Foreskin fibroblast (primary cell): ENCODE measurements at places on chromosomes 1 and 21.

- peak; percentile 18 for DNase-seq
These were observed 53.7 kb downstream of the ZBTB8A start for GRCh38 chr1:32592943-32593342.

DNA sequence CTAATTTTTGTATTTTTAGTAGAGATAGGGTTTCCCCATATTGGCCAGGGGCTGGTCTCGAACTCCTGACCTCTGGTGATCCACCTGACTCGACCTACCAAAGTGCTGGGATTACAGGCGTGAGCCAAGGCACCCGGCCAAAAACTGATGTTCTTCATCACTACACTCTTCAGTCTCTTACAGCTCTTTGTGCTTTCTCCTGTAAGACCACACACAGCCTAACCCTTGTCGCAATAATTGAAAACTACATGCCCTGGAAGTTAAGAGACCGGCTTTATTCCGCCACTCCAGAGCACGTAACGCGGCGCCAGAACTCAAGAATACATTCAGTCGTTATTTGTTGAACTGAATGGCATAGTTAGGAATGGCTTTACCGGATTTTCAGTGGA is 552 bp downstream of the GPATCH4 start:
- peak; percentile 30 for DNase-seq

DNA sequence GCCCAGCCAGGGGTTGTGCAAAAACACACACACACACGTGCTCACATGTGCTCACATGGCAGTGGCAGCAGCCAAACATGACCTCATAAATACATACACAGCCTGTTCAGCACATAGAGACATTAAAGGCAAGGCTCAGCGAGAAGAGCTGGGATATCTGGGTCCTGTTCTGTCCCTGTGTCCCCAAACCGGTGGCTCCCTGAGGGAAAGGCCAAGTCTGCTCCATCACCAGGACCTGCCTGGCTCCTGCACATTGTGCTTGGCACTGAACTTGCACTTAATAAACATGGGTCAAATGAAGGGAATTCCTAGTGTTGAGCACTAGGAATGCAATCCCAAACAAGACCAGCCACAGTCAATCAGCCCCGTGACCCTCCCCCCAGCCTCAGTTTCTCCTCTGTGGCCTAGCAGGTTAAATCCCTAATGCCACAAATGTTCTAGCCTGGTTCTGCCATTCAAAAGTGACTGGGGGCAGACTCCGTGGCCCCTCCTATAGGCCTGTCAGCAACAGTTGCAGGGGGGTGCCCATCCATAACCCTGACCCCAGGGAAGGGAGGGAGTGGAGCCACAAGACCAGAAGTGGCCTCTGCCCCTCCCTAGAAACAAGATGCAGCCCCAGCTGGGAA is 160.9 kb upstream of the VAMP3 start:
- DNase-seq, result no peak

DNA sequence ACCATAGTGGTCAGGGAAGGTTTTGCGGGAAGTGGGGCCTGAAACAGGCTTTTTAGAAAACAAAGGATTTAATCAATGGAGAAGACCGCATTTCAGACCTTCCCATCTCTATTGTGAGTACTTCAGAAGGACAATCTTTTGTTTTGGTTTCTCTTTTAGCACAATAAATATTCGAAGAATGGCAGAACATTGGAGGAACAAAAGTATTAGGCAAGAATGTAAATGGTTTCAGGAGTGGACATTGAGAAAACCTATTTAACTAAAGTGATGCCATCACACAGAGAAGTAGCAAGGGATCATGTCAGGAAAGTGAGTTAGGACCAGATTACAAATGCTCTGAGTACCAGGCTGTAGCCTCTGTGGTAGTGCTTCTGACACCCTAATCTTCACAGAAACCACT is 26.8 kb upstream of the UBE2U start:
- DNase-seq, result no peak

DNA sequence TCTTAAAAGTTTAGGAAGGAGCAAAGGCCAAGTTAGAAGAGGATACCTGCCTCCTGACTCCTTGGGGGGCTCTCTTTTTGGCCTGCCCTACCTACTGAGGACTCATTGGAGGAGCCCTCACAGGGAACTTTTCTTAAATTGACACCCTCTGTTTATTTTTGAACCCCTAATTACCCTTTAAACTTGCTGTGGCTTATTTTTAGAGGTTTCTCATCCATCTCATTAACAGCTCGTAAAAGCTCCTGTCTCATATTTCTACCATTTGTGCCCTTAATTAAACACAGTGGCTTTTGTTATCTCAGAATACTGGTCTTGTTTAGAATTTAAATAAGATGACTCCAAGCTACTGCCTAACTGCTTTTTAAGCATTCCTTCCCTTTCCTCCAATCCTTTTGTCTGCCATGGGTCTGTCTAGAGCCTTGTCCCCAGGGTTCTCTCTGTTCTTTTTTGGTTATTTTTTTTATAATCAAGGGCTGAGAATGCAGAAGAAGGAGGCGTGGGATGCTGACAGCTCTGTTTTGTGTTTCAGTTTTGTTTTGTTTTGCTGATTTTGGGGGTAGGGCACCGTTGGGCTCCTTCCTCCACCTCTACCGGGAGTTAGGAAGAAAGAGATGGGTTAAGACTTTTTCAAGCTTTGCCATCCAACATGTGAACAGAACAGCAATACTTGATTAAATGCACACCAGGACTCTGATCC is 78.0 kb downstream of the SYT6 start:
- DNase-seq, result no peak

- DNase-seq, result no peak
These were observed 29.4 kb upstream of the VASH2 start for GRCh38 chr1:212920896-212921295.

DNA sequence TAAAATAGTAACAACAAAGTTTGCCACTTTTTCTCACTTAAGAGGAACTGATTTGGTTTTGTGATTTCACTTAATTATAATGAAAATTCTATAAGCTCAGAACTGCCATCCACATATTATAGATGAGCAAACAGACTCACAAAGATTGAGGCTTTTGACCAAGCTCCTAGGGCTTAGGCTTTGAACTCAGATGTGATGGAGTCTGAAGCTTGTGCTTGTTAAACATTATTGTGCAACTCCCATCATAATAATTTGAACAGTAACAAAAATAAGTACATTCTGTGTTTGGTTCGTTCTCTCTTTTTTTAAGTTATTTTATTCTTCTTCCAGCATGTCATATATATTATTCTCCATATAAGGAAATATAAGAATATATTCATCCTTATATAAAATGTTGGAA is 403.4 kb downstream of the PTPRC start:
- no peak for DNase-seq

GRCh38 chr1:98129491-98129890 is 208.7 kb upstream of the DPYD start:
- DNase-seq, result no peak

DNA sequence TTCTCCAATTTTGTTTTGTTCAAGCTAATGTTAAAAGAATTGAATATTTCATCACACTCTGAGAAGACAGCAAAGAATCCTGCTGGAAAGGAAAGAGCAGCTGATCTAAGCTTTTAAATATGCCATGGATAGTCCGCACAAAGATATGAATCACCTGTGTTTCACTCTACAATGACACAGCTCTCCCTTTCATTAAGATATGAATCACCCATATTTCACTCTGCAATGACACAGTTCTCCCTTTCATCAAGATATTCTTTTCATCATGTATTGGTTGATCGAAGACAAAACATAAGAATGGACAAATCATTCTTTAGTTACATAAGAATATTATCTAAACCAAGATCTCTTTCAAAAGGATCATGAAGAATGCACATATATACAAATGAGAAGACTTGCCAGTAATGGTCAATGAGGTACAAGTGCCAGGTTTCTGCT is 367.3 kb downstream of the SMYD3 start:
- peak; percentile 91 for DNase-seq

GRCh38 chr1:153816283-153816889 is 41.2 kb downstream of the SLC27A3 start:
- no peak for DNase-seq

GRCh38 chr1:966704-967300 is 520 bp downstream of the PLEKHN1 start:
- peak; percentile 67 for DNase-seq

GRCh38 chr1:77234943-77235342 is 15.7 kb upstream of the PIGK start:
- DNase-seq, result no peak

DNA sequence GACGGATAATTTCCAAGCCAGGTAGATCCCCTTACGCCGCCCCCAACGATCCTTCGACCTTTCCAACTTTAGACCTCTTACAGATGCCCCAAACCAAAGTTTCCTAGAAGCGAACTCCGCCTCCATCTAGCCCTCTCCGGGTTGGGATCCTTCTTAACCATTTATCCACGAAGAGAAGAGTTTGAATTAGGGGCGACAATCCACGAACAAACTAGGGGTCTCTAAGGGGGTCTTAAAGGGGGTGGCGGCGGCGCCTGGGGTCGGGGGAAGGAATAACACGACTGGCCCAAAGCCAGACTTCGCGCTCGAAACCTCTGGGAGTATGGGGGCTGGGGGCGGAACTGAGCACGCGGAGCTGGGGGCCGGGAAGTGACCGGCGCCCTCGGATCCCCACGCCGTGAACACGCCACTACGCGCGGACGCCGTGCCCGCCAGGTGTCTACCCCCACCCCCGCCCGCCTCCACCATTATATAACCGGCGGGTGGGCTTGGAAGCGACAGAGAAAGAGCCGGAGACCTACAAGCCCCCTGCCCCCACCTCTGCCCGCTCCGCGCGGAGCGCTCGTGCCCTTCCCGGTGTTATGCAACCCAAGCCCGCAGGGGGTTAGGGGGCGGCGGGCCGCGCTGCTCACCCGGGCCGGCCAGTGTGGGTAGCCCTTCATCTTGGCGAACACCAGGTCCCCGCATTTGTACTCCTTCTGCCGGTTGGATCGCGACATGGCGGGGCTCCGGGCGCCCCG is 594 bp downstream of the HDGF start:
- no peak for DNase-seq

- DNase-seq, result no peak
These were observed 3.4 kb downstream of the NLRP3 start for GRCh38 chr1:247419336-247419735.

- no peak for DNase-seq
These were observed 2.2 kb downstream of the WNT4 start for GRCh38 chr1:22140694-22141093.

- no peak for DNase-seq
These were observed at the start of gene CYP4X1 for GRCh38 chr1:47023268-47024140. Gene CYP4X1, plus strand, starts transcription at chr1:47023669. Its CDS starts 149 bp downstream, at chr1:47023818.

- DNase-seq, result no peak
These were observed 23.3 kb upstream of the EPS15 start for GRCh38 chr1:51542158-51542953.

DNA sequence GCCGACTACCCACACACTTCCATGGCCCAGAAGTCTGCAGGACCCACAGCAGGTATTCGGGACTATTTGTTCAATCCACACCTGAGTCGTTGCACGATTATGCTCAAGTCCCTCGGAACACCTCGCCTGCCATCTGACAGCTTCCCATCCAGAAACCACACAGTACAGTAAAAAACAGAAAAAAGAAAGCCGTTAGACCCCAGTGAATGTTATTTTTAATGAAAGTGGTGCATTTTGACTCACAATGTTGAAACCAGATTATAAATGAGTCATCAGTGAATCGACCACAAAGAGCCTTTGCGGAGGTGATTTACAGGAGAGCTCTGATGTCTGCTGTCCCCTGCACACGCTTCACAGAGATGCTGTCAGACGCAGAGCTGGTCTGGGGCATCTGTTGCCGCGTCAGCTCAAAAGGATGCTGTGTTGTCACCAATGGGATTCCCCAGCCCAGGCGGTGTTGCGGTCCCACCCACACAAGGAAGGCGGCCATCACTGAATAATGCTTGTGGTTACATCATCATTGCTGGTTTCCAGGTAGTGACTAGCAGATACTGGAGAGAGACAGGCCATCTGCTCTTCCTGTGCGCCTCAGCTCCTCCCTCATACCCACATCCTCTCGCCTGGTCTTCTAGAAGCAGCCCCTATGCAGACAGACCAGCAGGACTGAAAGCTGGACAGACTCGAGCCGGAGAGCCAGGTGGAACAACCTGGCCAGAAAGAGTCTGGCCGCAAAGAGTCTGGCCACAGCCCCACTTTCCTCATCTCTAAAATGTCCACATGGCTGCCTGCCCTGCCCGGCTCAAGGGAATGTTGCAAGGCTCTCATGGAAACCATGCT is 116.8 kb downstream of the TOMM20 start:
- DNase-seq, result peak; percentile 97

GRCh38 chr1:61110554-61110953 is 28.2 kb downstream of the NFIA start:
- DNase-seq, result no peak

- no peak for DNase-seq
These were observed 62.3 kb upstream of the COL24A1 start for GRCh38 chr1:86218859-86219258.

GRCh38 chr1:228339059-228339704 is 67.5 kb downstream of the TRIM11 start:
- DNase-seq, result no peak

DNA sequence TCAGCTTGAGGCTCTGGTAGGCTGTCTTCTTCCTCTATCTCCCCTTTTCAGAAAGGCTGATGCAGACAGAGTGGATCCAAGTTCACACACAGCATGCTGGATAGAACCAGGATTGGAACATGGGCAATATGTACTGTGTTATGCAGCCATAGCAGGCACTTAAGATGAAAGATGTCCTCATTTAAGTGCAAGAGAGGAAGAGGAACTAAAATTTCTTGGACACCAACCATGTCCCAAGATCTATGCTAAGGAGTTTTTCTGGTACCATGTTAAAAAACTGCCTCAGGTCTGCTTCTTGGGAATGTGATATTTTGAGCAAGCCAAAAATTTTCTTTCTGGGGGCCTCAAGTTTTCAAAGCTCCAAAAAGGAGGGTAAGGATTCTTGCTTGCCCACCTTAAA is 1.2 kb downstream of the SDHB start:
- DNase-seq, result no peak

GRCh38 chr21:42161401-42161955 is 57.5 kb upstream of the ABCG1 start:
- no peak for DNase-seq

DNA sequence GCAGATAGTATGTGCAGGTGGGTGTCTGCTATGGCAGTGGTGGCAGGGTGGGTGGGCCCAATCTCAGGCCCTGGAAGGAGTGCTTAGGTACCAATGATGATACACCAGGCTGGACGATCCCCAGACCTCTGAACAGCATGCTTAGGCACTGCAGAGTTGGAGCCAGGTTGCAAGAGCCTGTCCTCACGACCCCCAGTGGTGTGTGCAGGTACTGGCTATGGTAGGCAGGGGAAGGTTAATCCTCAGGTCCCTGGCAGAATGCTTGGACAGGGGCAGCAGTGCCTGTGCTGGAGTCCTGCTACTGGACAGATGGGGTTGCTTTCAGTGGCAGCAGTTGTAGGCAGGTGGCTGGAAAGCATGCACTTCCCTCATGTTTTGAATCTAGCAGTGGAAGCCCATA is 100.5 kb upstream of the NEK7 start:
- DNase-seq, result no peak

GRCh38 chr1:15610167-15610566 is 7.1 kb upstream of the DDI2 start:
- no peak for DNase-seq
